ENCODE measurements at places on chromosomes 2 and 18.

- no peak for DNase-seq
Observed at GRCh38 chr2:172701250-172701649, 34.4 kb upstream of the RAPGEF4 start.

GRCh38 chr18:26304511-26304910, 78.3 kb downstream of the TAF4B start:
- DNase-seq = no peak

- DNase-seq = no peak
Observed at GRCh38 chr2:222673883-222674282, 2.4 kb downstream of the MOGAT1 start.

- peak; percentile 73 for DNase-seq
Observed at GRCh38 chr2:42809819-42810120, 17.4 kb upstream of the HAAO start.

DNA sequence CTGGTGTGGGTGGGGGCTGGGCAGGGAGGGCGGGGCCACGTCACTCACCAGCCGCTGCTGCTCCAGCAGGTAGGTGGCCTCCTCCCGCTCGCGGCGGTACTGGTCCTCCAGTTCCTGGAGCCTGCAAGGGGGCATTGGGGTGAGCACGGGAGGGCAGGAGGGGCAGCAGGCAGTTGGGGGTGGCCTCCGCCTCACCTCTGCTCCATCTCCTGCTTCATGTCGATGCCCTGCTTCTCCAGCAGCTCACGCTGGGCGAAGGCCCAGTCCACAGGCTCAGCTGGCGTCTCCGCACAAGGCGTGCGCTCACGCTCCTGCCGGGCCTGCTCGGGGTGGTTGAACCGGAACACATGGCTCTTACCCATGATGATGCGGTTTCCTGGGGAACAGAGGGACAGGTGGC, 57.0 kb downstream of the KIF1A start:
- no peak for DNase-seq

GRCh38 chr18:8212896-8213780, 396.1 kb upstream of the RAB12 start:
- peak; percentile 86 for DNase-seq

- DNase-seq = no peak
Observed at GRCh38 chr2:118216224-118216623, 128.0 kb downstream of the INSIG2 start.

- no peak for DNase-seq
Observed at GRCh38 chr2:219954331-219954730, 326.9 kb downstream of the SLC4A3 start.

- peak; percentile 40 for DNase-seq
Observed at GRCh38 chr2:238141541-238142318, 3.3 kb downstream of the KLHL30 start.

- DNase-seq = no peak
Observed at GRCh38 chr2:11658208-11659114, 11.5 kb downstream of the NTSR2 start.
